Uterus (tissue), 4 donors: ENCODE measurements at places on chromosomes 2 and 18.

DNA sequence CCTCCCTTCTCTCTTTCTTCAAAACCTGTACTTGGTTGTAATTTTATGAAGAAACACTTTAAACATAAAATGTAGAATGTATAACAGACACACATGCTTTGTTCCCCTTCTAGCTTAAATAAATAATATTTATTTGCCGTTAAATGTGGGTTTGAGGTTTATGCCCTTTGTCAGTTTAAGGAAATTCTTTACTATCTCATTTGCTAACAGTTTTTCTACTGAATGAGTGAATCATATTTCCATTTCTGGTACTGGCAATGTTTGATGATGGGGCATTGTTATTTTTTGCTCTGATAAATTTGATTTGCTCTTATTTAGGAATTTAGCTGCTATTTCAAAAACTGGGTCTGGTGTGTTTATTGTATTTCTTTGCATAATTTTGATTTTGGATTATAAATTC lies 555.6 kb downstream of the CCDC85A start:
- no peak for DNase-seq

GRCh38 chr18:76497021-76497420 lies 2.0 kb upstream of the ZNF516 start:
- no peak for DNase-seq

DNA sequence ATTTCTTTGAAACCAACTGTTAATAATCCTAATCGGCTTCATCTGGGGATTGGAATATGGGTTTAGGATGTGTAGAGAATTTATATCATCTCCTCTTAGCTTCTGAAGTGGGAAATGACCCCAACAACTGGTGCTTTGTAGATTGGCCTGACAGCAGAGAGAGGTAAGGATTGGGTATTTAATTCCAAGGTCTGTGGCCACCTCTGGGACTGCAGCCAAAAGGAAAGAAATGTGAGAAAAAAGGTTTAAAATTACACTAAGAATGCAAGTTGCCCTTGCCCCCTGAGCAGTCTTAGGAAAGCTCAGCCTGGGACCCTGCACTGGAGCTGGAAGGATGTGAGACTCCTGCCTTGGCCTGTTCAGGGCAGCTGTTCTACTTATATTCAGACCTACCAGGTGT lies 157.1 kb downstream of the FTCDNL1 start:
- DNase-seq: no peak

GRCh38 chr2:202643012-202643858 lies 8.5 kb downstream of the FAM117B start:
- no peak for DNase-seq

DNA sequence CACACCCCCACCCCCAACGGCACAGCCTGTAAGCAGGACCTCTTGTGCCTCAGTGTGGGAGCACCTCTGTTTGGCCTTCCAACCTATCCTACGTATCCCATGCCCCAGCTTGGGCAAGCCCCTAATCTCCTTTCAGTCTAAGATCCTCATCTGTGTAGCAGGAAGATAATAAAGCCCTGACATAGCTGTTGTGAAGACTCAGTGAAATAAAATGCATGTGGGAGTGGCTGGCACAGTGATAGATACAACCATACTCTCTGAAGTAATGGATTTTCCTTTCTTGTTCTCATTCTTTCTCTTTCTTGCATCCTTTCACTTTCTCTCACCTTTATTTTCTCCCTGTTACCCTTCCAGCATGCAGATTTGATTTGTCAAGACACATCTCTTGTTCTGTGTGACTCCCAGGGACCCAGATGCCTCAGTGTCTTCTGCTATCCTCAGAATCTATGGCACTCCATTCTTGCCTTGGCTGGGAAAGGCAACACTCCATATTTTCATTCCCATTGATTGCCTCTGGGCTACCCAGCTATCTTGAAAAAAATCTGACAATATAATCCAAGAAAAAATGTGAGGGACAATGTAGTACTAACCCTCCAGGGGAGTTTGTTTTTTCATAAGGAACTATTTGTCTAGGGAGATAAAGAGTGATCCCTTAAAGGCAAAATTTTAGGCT lies 207.2 kb upstream of the SETBP1 start:
- DNase-seq: no peak

DNA sequence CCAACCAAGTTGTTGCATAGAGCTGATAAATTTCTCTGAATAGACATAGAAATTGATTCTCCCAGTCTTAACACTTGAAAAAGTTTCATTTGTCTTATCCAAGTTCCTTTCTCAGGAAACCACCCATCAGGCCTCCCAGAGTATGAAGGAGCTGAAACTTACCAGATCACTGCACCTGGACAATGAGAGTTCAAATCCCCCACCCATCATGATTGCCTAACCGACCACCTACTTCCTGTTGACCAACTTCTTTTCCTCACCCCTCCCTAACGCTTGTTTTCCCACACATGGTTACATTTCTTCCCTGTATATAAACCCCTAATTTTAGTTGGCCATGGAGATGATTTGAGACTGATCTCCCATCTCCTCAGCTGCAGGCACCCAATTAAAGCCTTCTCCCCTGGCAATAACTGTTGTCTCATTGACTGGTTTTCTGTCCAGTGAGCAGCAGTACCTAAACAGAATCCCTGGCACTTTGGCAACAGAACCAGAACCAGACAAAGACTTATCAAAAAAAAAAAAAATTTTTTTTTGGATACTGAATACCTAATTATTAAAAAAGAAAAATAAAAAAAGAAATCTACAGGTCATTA lies 103.0 kb downstream of the SPIRE1 start:
- DNase-seq: no peak

GRCh38 chr2:218849721-218850120 lies 9.9 kb upstream of the WNT6 start:
- DNase-seq: no peak

DNA sequence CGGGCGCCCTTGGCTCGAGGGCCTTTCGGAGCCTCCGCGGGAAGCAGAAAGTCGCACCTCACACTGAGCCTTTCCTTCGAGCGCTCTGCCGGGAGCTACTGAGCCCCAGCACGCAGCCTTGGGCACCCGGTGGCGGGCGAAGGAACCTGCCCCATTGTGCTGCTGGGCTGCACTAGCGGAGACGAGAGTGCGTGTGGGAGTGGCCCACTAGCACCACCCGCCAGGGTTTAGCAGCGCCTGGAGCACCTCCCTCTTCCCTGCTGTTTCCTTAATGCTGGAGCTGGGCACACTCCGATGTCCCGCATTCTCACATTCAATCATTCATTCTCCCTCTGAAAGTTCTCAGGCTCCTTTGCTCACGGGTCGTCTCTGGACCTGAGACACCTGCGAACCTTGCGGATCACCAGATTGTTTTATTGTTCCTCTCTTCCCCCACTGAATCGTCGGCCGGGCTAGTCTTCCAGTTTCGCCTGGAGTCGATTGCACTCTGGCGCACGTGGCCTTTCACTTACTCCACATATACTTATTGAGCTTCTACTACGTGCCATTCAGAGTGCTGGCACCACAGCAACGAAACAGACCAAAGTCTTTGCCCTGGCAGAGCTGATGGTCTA lies 8.5 kb upstream of the PAX3 start:
- DNase-seq: no peak

GRCh38 chr2:206219957-206220356 lies 54.5 kb upstream of the ZDBF2 start:
- DNase-seq: no peak

DNA sequence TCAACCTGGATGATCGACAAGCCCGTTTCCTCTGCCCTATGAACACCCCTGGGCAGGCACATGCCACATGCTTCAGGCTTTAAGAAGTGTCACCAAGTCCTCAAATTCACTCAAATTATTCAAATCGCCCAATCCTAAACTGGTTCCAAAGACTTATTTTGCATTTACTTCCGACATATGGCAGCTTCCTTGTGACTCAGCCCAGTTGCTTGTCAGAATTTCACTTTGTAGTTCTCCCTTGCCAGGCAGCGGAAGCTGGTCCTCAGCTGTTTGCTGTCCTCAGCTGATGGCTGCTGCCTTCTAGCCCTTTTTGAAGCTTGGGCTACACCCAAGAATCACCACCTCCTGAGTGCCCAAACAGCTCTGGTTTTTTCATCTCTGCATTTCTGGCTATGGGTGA lies 105.4 kb upstream of the LMAN1 start:
- no peak for DNase-seq

DNA sequence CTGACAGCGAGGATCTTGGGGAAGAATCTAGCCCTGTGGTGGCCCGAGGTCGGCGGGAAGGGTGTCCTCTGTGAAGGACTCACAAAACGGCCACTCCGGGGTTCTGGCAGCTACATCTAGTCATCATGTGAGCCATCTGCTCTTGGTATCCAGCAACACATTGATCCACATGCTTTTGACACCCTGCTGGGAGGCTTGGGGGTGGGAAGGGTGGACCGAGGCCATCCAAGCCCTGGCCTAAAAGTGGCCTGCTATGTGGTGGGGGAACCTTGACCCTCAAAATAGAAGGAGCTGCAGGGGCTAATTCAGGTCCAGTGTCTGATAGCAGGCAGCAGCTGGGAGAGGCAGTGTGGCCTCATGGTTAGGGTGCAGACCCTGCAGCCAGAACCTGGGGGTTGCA lies 145.7 kb downstream of the CELF4 start:
- DNase-seq: no peak

- DNase-seq: no peak
These were observed 75.1 kb upstream of the TANK start for GRCh38 chr2:161085149-161085548.

- no peak for DNase-seq
These were observed 35.6 kb downstream of the OSBPL6 start for GRCh38 chr2:178229927-178230326.

GRCh38 chr2:65017335-65017734 lies 28.1 kb downstream of the SLC1A4 start:
- DNase-seq: no peak

- DNase-seq: no peak
These were observed 61.4 kb upstream of the NEUROD1 start for GRCh38 chr2:181741756-181742155.

DNA sequence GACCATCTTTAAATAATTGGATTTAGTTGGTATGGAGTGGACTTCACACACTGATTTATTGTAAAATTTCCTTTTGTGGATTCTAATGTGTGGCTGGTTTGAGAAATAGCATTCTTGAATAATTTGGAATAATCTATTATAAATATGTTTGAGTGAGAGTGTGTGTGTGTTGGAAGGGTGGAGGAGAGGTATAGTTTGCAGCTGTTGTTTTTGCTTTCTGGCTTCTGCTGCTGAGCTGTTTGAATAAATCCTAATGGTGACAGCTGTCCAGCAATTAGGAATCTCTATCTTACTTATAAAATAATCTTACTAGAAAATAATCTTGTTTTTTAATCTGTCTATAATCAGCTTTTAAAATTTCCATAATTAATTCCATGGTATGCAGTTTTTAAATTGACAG lies 1283.0 kb upstream of the CDH2 start:
- DNase-seq: no peak

GRCh38 chr18:26654616-26655524 lies 106.5 kb upstream of the KCTD1 start:
- DNase-seq: no peak

- no peak for DNase-seq
These were observed 23.4 kb upstream of the CHRNA1 start for GRCh38 chr2:174787487-174788205.

GRCh38 chr2:106782681-106783080 lies 103.3 kb downstream of the ST6GAL2 start:
- no peak for DNase-seq

GRCh38 chr18:56186319-56186718 lies 452.1 kb downstream of the TXNL1 start:
- DNase-seq: no peak

DNA sequence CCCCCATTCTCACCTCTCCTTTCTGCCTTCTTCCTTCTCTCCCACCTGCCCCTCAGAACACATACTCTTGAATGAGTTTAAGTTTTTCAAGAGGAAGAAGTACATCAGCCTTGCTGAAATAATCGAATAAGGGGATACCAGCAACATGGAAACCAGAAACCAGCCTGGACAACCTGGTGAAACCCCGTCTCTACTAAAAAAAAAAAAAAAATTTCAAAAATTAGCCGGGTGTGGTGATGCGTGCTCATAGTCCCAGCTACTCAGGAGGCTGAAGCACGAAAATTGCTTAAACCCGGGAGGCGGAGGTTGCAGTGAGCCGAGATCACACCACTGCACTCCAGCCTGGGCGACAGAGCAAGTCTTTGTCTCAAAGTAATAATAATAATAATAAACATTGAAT lies 75.0 kb upstream of the SLC1A4 start:
- no peak for DNase-seq

DNA sequence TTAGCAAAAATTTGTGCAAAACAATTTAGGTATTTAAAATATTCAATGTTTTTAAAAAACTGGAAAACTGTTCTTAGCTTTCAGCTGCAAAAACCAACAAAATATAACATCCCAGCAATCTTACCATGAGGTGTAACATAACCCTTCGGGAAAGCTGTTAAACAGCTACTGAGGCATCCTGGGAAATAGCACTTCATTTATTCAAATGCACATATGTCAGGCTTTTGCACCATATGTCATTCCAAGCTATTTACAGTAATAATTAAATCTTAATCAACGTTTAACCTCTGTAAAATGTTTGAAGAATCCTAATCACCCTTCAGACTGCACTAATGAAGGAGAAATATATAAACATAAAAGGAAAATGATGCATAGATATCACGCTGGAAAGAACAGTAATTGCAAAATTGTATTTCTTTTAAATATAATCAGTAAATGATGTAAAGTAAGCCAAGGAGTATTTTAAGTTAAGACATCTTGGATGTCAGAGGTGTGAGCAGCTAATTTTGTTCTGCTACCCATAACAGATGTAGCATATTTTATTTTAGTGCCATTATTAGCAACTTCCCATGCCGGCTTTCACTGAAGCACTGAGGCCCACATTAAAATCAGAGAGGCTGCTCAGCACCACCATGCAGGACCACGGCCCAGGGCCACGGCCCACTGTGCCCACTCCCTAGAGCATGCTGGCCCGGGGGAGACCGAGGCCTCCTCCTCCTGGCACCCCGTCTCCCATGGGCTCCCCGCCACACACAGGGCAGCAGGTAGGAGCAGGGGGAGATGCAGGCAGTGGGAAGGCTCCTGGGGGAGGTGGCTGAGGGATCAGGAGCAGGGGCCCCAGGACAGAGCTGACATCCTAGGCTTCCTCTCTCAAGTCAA lies 30.9 kb downstream of the EMX1 start:
- no peak for DNase-seq

DNA sequence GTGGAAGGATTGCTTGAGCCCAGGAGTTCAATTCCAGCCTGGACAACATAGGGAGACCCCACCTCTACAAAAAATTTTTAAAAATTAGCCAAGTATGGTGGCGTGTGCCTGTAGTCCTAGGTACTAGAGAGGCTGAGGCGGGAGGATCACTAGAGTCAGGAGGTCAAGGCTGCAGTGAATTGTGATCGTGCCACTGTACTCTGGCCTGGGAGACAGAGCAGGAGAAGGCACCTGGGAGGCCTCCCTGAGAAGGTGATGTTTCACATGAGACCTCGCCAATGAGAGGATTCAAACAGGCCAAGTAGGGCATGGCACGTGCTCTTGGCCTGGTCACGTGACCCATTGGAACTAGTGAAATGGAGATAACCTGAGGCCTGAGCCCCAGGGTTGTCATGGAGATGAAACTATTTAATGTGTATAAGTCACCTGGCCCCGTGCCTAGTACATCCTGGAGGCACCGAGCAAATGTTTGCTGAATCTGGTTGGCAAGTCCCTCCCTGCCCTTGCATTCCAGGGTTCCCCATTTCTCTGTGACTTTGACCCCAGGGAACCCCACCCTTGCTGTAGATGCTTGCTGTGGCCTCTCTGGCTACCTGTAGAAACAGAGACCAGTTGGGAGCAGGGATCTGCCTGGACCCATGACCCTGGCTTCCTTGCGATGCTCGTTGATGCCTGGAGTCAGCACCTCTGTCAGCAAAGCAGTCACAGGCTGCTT lies 26.1 kb upstream of the ROCK2 start:
- no peak for DNase-seq

GRCh38 chr2:105517814-105518705 lies 119.2 kb upstream of the FHL2 start:
- peak; percentile 44 for DNase-seq

- DNase-seq: no peak
These were observed 24.2 kb upstream of the REG3G start for GRCh38 chr2:79001285-79001684.
